ENCODE measurements at places on chromosomes 1 and 21.

GRCh38 chr1:223759273-223759672 lies 46.9 kb downstream of the CAPN2 start:
- no peak for DNase-seq

DNA sequence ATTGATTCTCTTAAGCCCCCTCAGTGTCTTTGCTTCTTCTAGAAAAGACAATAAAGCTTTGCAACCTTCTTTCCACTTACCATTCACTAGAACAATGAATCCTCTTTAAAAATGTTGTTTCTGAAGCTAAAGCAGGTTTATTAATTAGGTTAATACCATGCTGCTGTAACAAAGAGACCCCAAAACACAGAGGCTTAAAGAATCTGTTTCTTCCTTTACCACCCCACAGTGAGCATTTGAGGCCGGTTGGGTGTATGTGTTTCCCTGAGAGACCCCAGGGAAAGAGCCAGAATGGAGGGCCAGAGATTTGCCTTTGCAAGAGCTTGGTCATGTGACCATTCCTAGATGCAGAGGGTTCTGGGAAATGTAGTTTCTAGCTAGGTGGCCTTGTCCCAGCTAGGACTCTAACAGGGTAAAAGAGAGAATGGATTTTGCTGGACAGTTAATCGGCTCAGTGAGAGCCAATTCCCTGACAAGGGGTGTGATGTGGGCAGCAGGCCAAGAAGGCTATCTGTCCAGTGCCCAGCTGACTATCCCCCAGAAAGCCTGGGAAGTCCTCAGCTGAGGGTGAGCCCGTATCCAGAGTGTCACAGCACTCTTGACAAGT lies 191.8 kb upstream of the TMEM51 start:
- DNase-seq = no peak

DNA sequence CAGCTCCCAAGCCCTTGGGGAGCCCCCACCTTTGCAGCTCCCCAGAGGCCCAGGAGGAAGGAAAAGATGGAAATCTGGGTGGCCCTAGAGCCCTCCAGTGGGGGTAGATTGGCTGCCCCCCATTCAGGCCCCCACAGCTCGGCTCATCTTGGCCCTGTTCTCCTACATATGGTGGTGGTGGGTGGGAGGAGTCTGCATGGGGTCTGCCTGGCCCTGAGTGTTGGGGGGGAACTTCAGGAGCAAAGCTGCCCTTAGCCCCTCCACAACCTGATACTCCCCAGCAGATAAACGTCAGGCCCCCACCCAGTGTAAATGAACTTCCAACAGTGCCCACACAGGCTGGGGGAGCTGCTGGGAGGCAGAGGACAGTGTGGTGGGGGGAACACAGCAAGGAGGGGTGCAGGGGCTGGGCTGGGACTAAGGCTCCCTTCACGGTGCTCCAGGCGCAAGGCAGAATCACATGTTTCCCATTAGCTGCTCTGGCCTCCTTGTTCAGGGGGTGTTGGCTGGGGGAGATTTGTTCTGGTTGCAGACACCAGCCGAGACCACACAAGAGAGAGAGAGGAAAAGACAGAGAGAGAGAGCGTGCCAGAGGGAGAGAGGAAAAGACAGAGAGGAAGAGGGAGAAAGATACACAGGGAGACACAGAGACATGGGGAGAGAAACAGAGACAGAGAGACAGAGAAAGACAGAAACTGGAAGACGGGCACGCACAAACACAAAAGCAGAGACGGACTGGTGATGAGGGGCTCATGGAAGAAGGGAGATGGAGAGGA lies 42.6 kb downstream of the AHDC1 start:
- DNase-seq = no peak

DNA sequence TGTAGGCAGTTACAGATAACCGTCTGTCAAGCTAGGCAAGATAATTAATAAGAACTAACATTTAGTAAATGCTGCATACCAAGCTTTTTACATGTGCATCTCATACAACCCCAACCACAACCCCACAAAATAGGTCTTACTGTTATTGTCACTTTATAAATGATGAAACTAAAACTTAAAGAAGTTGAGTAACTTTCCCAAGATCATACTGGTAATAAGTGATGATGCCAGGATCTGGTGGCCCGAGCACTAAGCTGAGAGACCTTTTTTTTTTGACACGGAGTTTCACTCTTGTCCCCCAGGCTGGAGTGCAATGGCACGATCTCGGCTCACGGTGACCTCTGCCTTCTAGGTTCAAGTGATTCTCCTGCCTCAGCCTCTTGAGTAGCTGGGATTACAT lies 1.8 kb downstream of the NCSTN start:
- no peak for DNase-seq

DNA sequence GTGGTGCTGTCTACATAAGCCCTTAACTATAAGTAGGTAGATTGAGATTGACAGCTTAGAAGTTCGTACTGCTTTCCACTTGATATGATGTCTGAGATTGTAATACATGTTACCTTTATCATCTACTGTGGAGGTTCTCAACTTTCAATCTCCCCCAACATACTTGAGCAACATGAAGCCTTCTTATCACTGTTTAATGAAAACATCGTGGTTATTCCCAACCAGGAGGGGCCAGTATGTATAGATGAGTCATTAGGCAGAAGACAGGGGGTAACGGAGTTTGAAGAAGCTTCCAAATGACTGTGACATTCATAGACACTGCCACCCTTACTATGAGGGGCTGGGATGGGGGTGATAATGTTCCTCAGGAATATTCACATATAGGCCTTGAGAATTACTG lies 36.0 kb downstream of the CENPF start:
- no peak for DNase-seq

DNA sequence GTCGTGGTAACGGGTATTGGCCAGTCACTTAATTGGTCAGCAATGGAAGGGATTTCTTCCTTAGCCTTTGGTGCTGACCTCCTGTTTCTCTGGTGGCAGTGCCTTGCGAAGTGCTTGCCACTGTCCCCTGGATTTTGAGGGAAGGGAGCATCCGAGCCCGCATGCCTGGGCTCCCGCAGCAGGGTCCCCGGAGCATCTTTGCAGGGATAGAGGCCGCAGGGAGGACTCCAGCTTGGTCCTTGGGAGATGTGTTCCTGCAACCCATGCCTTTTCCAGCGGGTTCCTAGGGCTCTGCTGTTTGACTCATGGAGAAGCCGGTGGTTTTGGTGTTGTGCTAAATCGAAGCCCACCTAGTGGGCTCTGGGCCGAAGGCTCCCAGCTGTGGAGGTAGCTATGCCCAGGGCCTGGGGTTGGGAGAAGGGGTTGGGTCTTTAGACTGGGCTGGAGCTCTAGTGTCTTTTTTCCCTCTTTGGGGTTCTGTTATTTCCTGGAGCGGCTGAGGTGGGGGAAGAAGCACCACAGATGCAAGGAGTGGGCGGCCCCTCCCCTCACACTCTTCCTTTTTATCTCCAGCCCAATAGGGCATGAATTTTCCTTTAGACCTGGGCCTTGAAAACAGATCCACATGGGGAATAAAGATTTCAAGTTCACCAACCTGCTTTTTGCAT lies 39.0 kb downstream of the PIK3CD start:
- no peak for DNase-seq

DNA sequence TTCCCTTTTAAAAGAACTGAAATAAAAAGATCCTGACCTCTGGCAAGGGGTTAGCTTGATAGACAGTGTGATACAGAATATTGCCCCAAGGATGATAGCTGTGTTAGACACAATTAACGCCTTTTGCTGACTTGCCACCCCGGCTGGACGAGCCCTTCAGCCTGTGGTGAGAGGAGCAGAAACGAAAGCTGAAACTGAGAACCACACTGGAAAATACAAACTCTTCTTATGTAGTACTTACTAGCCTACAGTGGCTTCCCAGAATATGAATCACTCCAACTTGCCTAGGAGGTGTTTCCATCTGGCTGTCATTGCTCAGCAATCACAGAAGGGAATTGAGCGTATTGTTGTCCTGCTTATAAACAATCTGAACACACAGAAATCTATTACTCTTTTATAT lies 22.9 kb downstream of the SAMSN1 start:
- DNase-seq = peak; percentile 58

GRCh38 chr1:9724706-9725476 lies 73.4 kb downstream of the PIK3CD start:
- peak; percentile 76 for DNase-seq

- no peak for DNase-seq
These were observed 94.1 kb downstream of the ABCA4 start for GRCh38 chr1:94026619-94027380.

DNA sequence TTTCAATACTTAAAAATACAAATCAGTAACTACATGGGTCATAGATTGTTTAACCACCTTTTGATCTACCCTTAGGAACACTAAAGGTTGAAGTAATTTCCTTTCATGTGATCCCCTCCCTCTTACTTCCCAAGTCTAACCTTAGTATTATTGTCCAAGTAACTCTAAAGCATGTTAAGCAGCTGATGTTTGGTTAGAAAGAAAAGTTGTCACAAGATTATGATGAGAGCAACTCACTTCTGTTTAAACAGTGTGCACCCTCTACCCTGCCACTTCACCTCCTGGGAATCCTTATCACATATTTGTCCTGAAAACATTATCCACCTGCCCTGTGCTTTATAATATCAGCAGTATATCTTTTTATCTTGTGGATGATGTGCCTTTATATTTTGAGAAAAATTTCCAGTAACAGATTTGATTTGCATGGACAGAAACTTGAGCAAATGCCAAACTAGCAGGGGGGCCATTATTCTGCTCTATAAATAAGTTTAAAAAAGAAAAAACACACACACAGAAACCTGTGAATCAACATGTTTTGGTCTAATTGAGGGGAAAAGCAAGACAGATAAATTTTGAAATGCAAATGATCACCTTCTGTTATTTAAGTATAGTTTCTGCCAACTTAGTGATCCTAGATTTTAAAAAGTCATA lies 194.3 kb downstream of the RPS6KC1 start:
- no peak for DNase-seq

GRCh38 chr1:202155478-202156021 lies 4.9 kb downstream of the PTPN7 start:
- DNase-seq = peak; percentile 14

DNA sequence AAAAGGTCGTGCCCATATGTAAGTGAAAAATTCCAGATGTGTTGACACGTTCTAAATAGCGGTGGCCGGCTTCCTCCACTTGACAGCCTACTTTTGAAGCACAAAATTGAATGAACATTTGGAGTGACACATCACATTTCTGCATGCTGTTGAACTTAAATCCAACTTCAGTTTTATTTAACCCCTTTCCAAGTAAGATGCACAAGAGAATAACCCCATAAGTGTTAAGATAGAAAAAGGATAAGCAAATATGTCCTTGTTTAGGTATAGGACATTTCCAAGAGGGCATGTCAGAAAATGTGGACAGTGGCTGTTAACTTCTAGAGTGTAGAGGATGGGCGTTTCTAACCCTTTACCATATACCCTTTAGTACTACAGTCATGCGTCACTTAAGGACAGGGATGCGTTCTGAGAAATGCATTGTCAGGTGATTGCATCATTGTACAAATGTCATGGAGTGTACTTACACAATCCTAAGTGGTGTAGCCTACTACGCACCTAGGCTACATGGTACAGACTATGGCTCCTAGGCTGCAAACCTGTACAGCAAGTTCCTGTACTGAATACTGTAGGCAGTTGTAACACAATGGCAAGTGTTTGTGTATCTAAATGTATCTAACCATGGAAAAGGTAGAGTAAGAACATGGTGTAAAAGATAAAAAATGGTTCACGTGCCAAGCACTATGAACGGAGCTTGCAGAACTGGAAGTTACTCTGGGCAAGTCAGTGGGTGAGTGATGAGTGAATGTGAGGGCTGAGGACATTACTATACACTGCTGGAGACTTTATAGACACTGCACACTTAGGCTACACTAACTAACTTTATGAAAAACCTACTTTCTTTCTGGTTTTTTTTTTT lies 9.3 kb upstream of the FAM89A start:
- DNase-seq = no peak

- DNase-seq = no peak
These were observed 20.0 kb upstream of the CPT2 start for GRCh38 chr1:53176452-53177208.

- no peak for DNase-seq
These were observed 87.6 kb downstream of the CATSPERE start for GRCh38 chr1:244548558-244549115.

GRCh38 chr1:77459881-77460280 lies 178.1 kb downstream of the AK5 start:
- DNase-seq = no peak

- no peak for DNase-seq
These were observed 25.0 kb upstream of the ZNF436 start for GRCh38 chr1:23394684-23395083.

- DNase-seq = no peak
These were observed 18.6 kb downstream of the PIK3CD start for GRCh38 chr1:9670085-9670484.

DNA sequence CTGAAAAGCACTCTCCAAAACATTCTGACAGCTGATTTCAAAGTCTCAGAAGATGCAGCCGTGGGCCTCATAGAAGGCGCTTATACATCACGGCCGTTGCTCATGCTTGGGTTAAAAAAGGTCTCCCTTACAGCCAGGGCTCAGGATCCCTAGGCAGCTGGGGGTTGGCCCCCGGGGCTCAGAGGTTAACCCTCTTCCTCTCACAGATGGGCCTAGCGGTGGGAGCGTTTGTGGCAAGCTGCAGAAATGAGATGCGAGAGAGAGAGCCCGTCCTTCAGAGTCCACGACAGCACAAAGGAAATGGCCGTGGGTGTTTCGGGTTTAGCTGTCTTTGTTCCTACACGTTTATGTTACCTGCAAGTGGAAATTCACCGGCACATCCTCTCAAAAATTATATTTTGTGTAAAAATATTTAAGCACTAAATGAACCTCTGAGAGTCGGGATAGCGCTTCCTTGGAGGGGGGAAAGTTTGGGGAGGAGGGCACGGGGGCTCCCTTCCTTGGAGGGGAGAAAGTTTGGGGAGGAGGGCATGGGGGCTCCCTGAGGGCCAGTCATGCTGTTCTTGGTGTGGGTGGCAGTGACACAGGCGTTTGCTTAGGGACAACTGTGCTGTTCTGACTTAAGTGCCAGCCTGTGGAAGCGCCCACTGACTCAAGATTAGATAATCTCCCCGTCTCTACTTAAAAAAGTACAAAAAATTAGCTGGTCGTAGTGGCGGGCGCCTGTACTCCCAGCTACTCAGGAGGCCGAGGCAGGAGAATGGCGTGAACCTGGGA lies 20.5 kb upstream of the PRDM15 start:
- peak; percentile 51 for DNase-seq
